RWPE1 (cell line): ENCODE measurements at places on chromosomes 13 and 19.
A peak's percentile ranks its signal among the peaks of the same experiment; 100 is the strongest.

GRCh38 chr13:61142506-61142905, 273.1 kb downstream of the PCDH20 start:
- DNase-seq, result no peak

DNA sequence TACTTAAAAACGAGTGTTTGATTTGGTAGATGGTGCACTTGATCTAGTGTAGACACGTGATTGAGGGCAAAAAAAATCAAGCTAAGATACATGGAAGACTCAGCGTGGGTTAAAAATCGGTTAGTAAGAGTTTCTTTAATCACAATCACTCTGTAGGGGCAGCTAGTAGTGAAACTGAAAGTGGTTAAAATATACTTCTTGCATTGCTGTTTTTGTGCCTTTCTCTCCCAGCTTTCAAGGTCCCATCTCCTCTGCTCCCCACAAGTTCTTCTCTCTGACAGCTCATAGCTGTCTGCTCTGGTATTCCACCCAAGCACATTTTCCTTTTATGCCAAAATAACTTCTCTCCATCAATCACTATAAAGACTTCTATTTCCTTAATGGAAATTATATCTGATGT, 1089.7 kb downstream of the EFNB2 start:
- DNase-seq, result no peak

DNA sequence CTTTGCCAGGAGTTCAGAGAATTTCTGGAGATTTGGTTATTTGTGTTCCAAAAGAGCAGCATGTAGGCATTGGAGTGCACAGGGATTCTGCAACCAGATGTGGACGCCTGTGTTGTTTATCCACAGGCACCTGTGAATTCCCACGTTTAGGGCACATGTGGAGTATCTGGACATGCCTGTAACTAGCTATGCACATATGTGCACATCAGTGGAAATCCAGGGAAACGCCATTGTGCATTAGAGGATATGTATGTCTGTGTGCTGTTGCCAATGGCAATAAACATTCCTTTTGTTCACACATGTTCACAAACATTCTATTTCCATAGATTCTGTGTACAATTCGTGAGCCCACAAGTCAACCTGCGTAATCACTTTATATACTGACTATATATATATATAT, 34.7 kb downstream of the OLFM2 start:
- DNase-seq, result no peak

- no peak for DNase-seq
Observed at GRCh38 chr13:44374348-44374712, 706 bp downstream of the SERP2 start.

DNA sequence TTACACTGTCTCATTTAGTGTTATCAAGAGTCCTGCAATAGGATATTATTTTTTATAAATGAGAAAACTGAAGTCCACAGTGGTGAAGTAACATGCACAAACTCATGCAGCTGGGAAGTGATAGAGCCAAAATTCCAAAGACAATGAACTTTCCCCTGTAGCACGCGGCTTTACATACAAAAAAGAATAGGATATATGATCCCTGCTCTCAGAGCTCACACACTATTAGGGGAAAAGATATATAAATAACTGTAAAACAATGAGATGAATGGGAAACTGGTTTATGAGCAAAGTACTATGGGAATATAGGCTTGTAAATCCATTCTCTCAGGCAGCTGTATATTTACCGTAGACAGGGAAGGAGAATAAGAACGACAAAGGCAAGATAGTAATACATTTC, 39.7 kb downstream of the THSD1 start:
- no peak for DNase-seq

- no peak for DNase-seq
Observed at GRCh38 chr19:15197942-15198341, 2.9 kb downstream of the NOTCH3 start.

DNA sequence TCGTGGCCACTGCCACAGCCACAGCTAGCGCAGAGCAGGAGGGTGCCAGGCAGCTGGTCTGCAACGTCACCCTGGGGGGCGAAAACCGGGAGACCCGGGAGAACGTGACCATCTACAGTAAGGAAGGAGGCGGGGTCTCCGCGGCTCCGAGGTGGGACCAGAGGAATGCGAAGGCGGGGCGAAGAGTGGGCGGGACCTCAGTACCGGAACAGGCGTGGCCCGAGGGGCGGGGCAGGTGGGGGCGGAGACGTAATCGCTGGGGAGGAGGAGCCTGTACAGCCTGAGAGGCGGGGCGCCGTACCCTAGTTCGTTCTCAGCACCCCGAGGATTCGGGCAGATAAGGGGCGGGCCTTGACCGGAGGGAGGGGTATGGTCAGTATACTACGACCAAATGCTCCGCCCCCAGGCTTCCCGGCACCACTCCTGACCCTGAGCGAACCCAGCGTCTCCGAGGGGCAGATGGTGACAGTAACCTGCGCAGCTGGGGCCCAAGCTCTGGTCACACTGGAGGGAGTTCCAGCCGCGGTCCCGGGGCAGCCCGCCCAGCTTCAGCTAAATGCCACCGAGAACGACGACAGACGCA, 2.5 kb downstream of the ICAM5 start:
- DNase-seq, result peak; percentile 85

- no peak for DNase-seq
Observed at GRCh38 chr19:19460761-19461265, 54.5 kb downstream of the TSSK6 start.

GRCh38 chr19:35341565-35342225, 6.0 kb upstream of the FFAR1 start:
- DNase-seq, result no peak

GRCh38 chr13:38494445-38494844, 144.8 kb downstream of the UFM1 start:
- DNase-seq, result no peak

DNA sequence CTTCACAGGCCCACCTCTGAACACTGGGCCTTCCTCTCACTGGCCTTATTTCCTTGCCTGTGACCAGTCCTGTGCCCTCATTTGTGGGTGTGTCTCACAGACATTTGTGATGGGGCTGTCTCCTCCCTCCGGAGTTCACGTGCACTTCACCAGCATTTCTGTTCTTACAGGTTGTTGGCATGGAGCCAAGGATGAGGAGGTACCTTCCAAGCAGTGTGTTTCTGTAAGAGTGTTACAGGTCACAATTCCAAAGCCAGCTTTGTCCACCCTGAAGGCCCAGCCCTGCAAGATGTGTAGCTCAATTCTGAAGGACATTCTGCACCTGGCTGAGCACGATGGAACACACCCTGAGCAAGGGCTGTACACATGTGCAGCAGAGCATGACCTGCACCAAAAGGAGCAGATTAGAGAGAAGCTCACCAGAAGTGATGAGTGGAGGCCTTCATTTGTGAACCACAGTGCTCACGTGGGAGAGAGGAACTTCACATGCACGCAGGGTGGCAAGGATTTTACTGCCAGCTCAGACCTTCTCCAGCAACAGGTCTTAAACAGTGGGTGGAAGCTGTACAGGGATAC, 8.1 kb downstream of the ZNF749 start:
- DNase-seq, result no peak

- no peak for DNase-seq
Observed at GRCh38 chr13:48258002-48258401, 25.0 kb downstream of the ITM2B start.

- DNase-seq, result no peak
Observed at GRCh38 chr19:40702337-40703012, 12.0 kb upstream of the NUMBL start.

DNA sequence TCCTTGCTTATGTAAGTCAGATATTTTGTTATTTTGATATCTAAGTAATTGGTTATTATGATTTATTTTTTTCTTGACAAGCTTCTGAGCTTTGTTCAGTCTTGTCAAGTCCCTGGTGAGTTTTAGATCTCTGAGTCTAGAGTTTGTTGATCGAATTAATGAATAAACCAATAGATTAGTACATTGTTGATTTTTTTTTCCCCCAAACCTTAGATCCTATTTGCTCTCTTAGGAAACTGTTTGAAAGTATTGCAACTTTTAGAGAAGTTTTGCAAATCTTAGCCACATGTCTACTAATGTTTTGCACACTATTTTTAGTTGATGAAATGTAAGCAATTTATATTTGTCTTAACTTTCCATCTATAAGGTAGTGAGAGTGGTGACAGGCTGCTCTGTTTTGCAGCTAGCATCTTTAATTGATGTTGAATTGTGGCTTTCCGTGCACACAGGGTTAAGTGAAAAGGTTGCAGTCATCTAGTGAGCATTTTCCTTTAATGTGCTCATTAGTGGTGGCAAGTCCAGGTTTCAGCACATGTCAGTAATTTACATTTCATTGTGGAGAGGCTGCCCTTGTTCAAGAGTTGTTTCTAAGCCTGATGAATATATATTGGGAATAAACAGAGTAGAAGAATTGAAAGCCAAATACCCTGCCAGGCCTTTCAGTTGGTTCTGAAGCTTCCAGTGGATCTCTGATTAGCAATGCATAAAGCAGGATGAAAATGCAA, 86.3 kb downstream of the PCCA start:
- DNase-seq, result no peak

DNA sequence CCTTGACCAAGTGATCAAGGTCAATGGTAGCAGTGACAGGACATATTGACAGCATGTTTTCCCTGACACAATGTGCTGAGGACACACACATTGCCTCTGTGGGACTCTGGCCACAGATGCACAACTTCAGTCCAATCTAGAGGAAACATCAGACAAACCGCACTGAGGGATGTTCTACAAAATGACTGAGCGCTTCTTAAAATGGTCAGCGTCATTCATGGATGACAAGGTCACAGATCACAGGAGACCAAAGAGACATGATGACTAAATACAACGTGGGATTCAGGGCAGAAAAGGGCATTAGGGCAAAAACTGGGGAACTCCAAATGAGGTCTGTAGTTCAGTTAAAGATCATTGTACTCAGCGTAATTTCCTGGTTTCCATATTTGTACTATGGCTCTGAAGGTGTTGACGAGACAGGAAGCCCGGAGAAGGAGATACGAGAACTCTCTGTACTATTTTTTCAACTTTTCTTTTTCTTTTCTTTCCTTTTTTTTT, 20.6 kb downstream of the PBX4 start:
- no peak for DNase-seq

DNA sequence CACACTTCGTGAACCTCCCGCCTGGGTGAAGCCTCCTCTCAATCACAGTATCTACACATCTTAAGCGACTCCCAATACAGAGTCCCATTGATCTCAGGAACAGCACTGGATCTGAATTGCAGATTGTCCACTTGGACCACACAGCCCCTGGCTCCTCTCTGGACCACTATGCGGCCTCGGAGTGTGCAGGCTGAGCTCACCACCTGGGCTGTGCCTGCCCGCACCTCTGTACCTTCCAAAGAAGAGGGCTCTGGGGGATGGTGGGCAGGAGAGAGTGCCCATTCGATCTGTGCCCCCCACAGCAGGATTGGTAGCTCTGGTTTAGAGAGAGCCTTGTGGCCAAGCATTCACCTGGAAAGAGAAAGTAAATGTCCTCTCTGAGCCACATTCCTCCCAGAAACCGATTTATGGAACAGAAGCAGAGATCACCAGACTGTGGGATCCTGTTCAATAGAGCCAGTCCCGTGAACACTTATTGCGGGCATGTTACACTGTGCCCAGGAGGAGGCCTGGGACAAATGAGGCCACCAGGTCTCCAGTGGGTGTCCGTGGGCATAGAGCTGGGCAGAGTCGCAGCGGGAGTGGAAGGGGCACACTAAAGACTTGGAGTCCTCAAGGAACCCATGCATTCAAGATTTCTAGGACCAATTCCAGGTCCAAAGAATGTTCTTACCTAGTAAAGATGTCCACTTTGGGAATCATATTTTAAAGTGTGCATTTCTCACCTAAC, 141.6 kb upstream of the SOX1 start:
- no peak for DNase-seq

DNA sequence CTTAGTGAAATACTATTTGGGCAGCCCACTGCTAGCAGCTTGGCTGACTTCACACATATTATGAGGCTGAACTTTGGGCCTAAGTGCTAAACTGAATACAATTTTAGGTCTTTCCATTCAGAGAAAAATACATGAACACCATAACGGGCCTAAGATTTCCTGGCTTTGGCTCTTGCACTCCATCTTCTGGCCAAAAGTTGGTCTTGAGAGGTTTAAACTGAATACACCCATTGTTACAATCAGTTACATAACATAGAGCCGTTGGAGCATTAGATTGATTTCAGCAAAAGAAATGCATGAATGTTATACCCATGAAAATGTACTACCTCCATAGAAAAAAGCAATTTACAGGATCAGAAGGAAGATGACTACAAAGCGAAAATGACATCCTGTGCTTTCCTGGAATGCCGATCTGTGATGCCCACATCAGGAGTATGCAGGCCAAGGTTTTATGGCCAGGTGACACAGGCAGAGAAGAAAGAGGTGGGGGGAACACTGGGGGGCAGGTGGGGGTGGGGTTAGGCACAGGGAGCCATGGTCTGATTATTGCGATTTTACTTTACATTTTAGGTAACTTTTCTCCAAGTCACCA, 11.1 kb upstream of the SHISA2 start:
- DNase-seq, result peak; percentile 50

GRCh38 chr13:46617229-46617721, 64.3 kb downstream of the LRCH1 start:
- DNase-seq, result no peak

DNA sequence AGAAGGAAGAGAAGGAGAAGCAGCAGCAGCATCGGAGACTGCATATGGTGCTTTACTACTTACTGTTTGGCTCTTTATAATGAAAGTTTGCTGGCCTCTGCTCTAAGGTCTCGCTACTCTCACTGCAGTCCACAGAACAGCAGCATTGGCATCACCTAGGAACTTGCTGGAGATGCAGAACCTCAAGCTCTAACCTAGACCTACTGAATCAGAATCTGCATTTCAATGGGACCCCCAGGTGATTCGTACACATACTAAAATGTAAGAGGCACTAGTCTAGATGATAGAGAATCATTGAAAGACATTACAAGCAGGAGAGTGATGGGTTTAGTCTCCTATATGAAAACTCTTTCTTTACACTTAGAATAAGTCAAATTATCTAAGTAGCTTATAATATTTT, 270.6 kb downstream of the KLF5 start:
- no peak for DNase-seq

GRCh38 chr19:54154603-54155345, 4.7 kb downstream of the LENG1 start:
- DNase-seq, result no peak

DNA sequence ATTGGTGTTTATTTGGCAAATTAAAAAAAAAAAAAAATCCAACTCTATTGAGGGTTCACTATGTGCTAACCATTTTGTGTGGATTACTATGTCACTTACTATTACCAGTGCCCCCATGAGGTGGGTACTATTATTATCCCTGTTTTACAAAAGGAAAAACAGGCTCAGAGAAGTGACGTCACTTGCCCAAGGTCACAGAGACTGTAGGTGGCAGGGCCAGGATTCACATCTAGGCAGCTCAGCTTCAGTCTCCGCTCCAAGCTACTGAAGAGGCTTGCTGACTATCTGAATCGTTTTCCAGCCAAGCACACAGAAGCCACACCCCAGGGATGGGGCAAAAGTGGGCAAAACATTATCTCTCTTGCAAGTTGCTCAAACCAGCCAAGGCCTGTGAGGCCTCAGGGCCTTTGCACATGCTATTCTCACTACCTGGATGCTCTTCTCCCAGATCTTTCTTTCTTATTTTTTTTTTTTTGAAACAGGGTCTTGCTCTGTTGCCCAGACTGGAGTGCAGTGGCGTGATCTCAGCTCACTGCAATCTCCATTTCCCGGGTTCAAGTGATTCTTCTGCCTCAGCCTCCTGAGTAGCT, 4.8 kb upstream of the ANGPTL8 start:
- DNase-seq, result no peak

GRCh38 chr19:19670070-19670551, 1.5 kb downstream of the ZNF101 start:
- no peak for DNase-seq
